Activated CD4-positive, CD25-positive, alpha-beta regulatory T cell treated with anti-CD3 and anti-CD28 coated beads, Interleukin-2, amount 50 U/mL, for 16 hours (primary cell): ENCODE measurements at places on chromosomes 16 and 17.

DNA sequence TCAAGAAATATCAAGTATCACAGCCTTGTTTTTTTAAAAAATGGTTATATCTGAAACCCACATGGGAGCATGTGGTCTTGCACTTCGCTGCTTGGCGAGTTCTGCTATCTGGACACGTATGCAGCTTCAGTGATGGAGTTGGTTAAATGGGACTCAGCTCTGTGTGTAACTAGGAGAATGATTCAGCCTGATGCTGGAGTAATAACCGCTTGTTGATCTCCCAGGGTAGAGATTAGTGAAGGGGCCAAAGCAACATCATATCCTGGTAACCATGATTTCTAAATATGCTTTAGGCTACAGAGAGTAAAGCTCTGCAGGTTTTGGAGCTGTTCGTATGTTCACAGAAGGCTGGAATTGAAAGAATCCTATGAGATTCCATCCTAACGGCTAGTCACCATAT, 63.2 kb downstream of the IQCK start:
- DNase-seq, result no peak

DNA sequence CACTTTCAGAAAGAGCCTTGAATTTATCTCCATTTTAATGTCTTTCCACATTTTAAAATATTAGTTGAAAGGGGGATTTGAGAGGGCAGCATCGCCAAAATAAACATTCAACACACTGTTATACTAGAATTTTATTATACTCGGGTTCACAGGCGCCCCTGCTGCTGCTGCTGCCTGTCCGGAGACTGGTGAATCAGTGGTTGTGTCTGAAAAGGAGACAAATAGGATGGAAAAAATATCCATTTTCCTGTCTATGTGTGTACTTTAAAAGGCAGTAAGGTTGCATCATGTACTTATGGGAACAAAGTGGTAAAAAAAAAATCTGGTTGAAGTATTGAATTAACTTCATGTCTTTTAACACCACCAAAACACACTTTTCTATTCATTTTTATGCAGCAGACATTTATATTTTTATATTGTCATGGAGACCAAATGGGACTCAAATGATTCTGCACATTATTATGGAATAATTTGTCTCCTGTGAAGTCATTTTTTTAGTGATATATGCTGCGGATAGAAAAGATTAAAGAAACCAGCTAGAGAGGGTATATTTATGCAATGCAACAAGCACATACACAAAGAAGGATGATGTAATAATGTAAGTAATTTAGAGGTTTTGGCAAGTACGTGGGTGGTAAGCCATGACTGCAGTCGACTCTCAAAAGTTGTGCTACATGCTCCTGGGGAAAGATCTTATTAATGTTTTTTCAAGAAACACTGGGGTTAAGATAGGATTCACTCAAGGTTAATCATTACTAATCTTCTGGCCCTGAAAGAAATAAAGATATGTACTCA, 759.0 kb upstream of the SOX9 start:
- no peak for DNase-seq

DNA sequence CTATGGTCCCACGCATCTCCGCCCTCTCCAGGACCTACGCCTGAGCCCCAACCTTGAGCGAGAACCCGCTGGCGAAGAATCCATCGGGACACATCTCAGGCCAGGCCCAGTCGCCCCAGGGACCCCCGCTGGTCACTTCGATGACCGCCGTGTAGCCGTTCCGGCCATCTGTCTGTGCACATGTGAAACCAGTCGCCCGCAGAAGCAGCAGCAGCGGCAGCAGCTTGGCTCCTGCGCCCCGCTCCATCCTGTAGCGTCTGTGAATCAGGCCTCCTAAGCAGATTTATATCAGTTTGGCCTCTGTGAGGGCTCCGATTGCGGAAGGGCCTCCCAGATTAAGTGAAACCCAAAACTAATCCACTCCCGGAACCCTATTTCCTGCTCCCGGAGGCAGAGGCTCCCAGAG, at the start of gene VMO1:
TSS of gene VMO1 (minus strand) at position 259 of the 406 bp plus-strand sequence. CDS start at position 247, 12 bp downstream.
- DNase-seq, result no peak

DNA sequence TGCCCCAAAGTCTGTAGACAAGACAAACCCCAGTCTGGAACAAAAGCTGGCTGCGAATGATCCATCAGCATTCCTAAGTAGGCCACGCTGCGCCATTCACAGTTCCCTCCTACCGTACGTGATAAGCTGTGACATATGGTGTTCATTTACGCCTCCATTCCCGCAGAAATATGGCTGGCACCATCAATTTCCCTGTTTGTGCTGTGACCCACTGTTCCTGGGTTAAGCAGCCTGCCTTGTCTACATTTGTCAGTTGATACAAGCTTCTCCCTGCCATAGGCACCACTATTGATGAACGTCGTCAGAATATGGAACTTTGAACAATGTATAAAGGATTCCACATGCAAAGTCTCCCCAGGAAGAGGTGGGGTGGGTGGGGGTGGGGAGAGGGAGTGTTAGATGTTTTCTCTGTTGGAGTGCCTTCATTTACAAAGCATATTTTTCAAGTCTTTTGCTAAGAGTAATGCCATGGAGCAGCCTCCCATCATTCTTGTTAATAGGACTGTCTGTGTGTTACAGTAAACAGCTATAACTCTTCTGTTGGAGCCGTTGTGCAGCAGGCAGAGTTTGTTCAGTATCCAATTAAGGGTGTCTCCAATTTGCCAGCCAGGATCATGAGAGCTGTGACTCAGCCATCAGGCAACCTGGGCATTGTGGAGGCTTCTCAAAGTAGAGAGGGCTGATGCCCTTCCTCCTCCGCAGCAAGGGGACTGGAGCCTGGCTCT, 294.6 kb downstream of the TMEM114 start:
- DNase-seq, result no peak

- no peak for DNase-seq
These were observed 5.6 kb downstream of the CD300LG start for GRCh38 chr17:43852571-43852970.

- DNase-seq, result no peak
These were observed 16.0 kb downstream of the SMIM36 start for GRCh38 chr17:55495239-55495638.

- no peak for DNase-seq
These were observed 3.9 kb upstream of the CACNG4 start for GRCh38 chr17:66960613-66961012.

GRCh38 chr16:1647856-1648255, 30.2 kb upstream of the JPT2 start:
- DNase-seq, result no peak

GRCh38 chr16:60510941-60511340, 1525.3 kb downstream of the CDH8 start:
- no peak for DNase-seq

DNA sequence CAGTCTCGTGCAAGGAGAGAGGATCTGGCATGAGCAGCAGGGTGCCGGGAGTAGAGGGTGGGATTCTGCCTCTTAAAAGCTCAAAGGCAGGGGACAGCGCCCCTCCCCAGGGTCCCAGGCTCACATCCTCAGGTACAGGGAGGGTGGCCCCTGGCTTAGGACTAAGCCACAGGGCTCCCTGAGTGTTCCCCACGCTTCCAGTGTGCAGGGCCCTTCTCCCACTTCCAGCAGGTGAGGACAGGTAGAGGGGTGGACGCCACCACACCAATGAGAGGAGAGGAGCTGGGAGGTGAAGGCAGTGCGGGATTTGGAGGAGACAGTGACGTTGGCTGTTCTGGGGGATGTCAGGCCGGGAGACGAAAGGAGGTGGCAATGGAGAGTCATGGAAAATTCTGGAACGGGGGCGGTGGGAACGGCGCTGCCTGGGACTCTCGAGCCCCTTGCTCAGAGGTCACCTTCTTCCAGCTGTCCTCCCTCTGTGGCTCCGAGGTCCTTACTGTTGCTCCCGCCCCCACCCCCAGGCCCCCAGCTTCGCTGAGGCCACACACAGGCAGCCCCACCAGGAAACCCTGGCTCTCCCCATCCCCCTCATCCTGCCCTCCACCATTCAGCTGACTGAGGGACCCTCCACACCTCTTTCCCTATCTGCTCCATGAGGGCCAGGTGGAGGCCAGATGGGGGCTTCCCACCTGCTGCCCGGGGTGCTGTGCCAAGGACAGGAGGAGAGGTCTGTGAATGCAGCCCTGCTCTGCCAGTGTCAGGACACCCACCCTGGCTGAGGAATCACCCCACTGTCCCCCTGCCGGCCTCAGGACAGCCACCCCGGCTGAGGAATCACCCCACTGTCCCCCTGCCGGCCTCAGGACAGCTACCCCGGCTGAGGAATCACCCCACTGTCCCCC, 57.7 kb upstream of the ACSF3 start:
- DNase-seq, result no peak

- no peak for DNase-seq
These were observed 157.0 kb downstream of the CCDC182 start for GRCh38 chr17:57588086-57588485.

GRCh38 chr16:55078699-55079410, 148.2 kb downstream of the IRX5 start:
- DNase-seq, result no peak

DNA sequence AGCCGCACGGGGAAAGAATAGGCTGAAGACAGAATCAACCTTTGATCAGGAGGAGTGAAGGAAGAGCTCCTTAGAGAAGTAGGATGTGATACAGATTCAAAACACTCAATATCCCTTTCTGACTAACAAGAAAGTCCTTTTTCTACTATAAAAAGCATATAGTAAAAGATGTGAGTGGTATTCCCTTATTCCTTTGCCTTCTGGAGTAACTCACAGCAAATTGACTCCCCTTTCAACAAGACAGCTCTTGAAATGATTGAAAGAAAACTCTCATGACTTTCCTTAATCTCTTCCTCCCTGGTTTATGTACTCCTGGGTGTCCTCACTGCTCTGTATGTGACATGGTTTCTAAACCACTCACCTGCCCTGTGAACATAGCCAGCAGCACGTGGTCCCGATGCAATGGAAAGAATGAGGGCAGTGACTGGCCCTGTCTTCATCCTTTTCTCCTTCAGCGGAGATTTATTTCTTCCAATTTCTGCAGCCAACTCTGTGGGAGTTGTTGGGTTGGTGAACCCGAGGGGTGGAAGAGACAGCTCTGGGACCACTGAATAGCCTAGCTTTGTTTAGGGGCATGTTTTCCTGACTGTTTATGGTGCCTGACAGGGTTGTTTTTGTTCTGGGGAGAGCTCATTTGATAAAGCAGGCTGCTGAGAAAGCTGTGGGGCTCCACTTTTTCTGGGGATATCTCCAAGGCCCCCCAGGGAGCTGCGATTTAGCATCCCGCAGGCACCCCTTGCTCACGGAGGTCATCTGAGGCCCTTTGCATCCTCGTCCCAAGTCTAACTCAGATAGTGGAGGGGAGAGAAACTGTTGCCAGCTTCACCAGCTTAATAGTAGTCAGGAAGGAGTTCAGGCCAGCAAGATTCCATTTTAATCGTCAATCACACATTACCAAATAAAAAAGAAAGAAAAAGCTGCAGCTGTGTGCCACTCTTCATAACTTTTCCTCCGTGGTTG, 46.7 kb downstream of the MAP2K6 start:
- no peak for DNase-seq

DNA sequence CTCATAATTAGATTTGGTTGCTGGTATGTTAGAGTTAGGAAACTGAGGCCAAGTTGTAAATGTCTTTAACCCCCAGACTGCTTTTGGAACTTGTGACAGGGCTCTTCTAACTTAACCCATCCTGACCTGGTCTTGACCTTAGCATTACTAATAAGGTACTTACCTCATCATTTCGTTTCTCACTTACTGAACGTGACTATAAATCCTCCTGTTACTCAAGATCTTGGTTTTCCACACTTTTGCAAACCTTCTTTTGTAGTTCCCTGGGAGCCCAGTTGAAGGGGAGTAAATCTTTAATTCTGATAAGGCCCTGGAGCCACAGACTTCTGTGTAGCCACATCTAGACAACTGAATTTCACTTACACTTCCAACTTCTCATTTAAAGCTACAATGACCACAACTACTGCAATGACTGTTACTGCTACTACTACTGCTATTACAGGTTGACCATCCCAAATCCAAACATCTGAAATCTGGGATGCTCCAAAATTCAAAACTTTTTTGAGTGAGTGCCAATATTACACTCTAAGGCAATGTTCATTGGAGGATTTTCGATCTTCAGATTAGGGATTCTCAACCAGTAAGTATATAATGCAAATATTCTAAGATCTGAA, 248.8 kb upstream of the TBX2 start:
- DNase-seq, result no peak
